Glutamatergic neuron (in vitro differentiated cells): ENCODE measurements at places on chromosomes 5 and 9. TPM values are rescaled to one million over a fixed set of nuclear protein-coding genes. Genes with fewer than 3 reads are reported as not detected.

Gene MSX2
- total RNA-seq, result not detected

Gene OR1L8
- not detected for total RNA-seq

Gene ZNF300
- 33.9 TPM for total RNA-seq

Gene IL33
- total RNA-seq, result not detected

Gene SPARC
- 946 TPM for total RNA-seq

Gene NMUR2
- not detected for total RNA-seq

Gene OTP
- total RNA-seq, result 0.17 TPM

Gene MCIDAS
- total RNA-seq, result not detected

Gene GRXCR2
- total RNA-seq, result not detected

Gene DCAF10
- 19.3 TPM for total RNA-seq

Gene PTPA
- total RNA-seq, result 166 TPM

Gene SPATA31C1
- not detected for total RNA-seq

Gene SDHA
- total RNA-seq, result 81.3 TPM

Gene GADD45G
- total RNA-seq, result 124 TPM

Gene FUT7
- 0.20 TPM for total RNA-seq

Gene HINT1
- total RNA-seq, result 180 TPM

Gene HTR4
- total RNA-seq, result not detected

Gene PCDHAC2
- 6.0 TPM for total RNA-seq

Gene SMIM27
- 7.8 TPM for total RNA-seq

Gene ZDHHC11B
- 42.8 TPM for total RNA-seq

Gene CENPK
- 11.9 TPM for total RNA-seq

Gene FGF10
- not detected for total RNA-seq

Gene ENC1
- total RNA-seq, result 302 TPM

Gene MELK
- 7.2 TPM for total RNA-seq

Gene MEIKIN
- not detected for total RNA-seq

Gene LOX
- 0.27 TPM for total RNA-seq

Gene MATR3
- 372 TPM for total RNA-seq

Gene SCAMP1
- 36.2 TPM for total RNA-seq

Gene SPINK6
- total RNA-seq, result not detected

Gene SV2C
- 17.8 TPM for total RNA-seq

Gene SHOC1
- total RNA-seq, result not detected

Gene CDKN2A
- total RNA-seq, result not detected

Gene PCDHB9
- 12.2 TPM for total RNA-seq

Gene BTNL8
- not detected for total RNA-seq

Gene TMEM252
- total RNA-seq, result not detected

Gene NR2F1-AS1
- 0.39 TPM for total RNA-seq

Gene PRRX2
- 2.3 TPM for total RNA-seq

Gene WWC1
- total RNA-seq, result 1.5 TPM

Gene CCNJL
- 123 TPM for total RNA-seq

Gene PCDHB7
- 3.4 TPM for total RNA-seq
